ENCODE measurements at places on chromosomes 12 and 14.

DNA sequence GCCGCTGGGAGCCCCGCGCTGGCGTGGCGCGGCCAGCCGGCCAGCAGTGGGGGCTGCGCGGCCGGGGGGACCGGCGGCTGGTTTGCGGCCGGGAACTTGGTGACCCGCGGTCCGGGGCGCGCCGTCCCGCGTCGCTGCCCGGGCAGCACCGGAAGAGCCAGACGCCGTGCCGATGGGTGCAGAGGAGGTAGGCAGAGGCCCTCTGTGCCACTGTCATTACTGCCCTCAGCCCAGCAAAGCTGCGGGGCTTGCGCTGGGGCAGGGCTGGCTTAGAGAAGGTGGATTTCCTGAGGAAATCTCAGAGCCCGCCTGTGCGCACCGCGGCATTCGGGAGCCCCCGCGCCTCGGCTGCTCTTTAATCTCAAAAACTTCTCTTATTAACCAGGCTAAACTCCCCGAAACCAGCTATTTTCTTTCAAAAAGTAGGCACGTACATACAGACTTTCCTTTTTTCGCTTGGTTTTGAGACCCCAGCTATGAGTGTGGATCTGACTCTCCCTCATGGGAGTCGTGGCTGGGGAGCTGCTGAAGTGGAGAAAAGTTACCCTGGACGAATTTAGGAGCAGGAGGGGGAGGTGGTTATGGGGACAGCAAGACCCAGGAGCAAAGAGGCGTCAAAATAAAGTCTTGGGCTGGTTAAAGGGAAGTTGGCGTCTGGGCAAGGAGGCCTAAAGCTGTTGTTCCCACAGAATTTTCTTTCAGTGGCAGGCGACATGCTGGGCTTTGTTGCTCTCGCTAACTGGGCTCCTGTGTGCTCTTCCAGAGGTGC lies 802 bp downstream of the SUSD6 start:
- peak; percentile 78 for DNase-seq

GRCh38 chr14:71527838-71528237 lies 404.4 kb upstream of the RGS6 start:
- DNase-seq, result no peak

DNA sequence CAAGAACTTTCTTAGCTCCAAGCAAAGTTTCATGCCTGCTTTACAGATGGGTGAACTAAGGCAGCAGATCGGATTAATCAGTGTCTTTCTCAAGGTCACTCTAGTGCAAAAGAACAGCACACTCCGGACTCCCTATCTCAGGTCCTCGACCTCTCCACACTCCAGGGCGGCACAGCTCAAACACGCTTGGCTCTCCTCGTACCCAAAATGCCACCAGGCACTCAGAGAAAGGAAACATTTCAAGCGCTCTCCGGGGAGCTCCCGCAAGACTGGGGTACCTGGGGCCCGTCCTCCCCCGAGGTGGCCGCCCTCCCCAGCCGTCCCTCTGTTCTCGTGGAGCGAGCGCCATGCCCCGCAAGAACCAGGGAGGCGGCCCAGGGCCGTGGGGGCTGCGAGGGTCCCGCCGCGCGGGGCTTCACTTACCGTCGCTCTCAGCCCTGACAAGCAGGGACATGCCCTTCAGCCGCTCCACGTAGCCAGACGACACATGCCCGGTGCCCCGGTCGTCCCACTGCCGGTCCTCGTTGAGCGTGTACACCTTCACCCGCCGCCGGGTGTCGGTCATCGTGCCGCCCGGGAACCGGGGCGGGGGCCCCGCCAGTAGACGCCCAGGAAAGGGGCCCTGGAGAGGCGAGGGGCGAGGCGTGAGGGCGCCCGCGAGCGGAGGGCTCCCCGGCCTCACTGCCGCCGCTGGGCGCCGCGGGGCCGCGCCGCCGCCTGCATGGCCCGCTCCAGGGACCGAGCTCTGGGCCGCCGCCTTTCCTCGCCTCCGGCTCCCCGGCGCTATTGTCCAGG lies 830 bp downstream of the PPP4R3A start:
- peak; percentile 75 for DNase-seq

DNA sequence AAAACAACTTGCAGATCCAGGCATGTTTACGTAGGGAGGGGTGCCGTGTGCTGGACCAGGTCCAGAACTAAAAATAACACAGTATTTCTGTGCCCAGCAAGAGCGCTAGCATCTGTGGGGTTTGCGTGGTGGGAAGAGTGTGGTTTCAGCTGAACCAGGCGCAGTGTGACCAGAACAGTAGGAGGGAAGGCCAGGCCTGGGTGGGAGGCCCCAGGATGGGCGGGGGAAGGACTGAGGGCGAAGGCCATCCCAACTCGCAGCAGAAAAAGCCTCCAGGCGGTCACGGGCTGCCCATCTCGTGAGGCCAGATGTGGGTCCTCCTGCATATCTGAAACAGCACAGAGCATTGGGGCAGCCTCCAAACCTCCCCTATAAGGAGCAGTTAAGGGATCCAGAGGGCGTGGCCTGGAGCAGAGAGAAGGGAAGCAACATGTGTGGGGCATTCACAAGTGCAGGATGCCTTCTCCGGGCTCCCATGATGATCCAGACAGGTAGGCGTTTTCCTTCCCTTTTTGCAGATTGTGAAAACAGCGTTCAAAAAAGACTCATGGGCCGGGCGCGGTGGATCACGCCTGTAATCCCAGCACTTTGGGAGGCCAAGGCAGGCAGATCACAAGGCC lies 17.8 kb upstream of the CD9 start:
- DNase-seq, result peak; percentile 87

GRCh38 chr14:93039649-93040315 lies 75.9 kb downstream of the ITPK1 start:
- no peak for DNase-seq

GRCh38 chr12:117583677-117584225 lies 222.3 kb upstream of the NOS1 start:
- DNase-seq, result no peak

DNA sequence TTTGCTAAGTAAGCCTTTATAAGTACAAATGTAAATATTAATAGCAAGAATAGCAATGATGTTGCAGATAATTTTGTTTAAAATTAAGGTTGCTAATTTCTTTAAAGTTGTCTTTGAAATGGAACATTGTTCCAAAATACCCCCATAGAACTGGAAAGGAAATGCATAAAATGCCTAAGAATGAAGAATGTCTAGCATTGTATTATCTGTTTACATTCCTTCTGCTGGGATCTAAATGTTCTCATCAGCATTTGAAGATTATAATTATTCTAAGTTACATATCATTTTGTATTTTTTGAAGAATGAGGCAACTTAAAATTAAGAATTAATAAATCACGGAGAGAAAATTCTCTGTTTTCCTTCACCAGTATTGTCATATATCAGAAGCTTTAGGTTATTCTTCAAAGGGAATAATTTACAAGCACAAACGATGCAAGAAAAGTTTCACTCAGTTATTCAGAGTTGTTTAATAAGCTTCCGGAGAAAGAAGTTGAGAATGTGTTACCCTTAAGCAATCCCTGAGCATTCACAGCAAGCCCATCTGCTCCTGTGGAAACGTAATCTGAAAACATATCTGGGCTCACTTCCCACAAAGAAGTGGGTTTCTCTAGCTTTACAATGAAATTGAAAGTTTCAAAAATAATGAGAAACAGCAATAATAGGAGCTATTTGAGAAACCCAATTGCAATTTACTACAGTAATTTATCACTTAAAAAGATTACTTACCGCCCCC lies 21.3 kb downstream of the SLC6A15 start:
- no peak for DNase-seq

- DNase-seq, result no peak
Measured at GRCh38 chr14:80388980-80389711, 177.8 kb upstream of the DIO2 start.

DNA sequence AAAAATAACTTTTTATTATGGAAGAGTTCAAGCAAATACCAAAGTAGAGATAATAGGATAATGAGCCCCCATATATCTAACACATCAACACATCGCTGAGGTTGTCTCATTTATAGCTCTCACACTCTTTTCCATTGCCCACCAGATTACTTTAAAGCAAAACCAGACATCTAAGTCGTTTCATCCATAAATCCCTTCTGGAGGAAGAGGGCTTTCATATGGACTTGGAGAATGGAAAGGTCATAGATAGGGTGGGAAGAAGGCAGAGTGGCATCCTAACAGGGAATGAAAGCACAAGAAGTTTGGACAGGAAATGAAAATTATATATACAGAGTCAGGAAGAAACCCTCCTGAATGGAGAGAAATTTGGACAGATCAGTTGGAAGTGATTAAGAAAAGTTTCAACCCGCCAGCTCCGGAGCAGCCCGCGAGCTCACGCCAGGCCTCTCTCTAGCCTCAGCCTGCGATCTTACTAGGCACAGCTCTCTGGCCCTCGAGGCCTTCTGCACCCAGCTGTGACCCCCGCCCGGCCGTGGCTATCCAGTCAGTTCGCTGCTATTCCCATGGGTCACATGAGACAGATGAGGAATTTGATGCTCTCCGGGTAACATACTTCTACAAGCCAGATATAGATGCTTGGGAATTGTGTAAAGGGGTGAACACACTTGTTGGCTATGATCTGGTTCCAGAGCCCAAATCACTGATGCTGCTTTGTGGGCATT lies 48.4 kb upstream of the NID2 start:
- no peak for DNase-seq

- DNase-seq, result no peak
Measured at GRCh38 chr12:131752451-131752850, 41.6 kb downstream of the SFSWAP start.

DNA sequence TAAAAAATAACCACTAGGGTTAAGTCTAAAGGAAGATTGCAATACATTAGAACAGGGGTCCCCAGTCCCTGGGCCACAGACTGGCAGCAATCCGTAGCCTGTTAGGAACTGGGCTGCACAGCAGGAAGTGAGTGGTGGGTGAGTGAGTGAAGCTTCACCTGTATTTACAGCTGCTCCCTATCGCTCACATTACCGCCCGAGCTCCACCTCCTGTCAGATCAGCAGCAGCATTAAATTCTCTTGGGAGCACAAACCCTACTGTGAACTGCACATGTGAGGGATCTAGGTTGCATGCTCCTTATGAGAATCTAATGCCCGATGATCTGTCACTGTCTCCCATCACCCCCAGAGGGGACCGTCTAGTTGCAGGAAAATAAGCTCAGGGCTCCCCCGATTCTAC lies 15.5 kb downstream of the ADGRD1 start:
- no peak for DNase-seq

DNA sequence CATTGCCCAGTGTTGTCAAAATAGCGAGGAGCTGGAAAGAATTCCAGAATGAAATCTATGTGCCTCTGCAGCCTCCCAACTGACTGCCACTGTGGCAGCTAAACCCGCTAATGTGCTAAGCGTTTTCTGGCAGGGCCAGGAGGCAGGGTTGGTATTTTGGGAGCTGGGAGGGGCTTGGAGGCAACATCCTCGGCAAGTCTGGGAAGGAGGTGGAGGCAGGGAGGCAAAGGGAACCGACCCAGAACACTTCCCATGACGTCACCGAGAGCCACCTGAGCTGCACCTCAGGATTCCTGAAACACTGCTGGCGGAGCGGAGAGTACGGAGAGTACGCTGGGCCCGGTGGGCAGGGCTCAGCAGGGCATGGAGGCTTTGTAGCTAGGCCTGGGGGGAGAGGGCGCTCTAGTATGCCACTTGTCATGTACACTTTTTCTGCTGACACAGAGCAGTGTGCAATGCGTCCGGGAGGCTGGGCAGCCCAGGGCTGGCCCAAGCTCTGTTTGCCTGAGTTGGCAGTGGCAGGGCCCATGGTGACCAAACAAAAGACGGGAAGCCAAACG lies 81.5 kb downstream of the DPF3 start:
- DNase-seq, result no peak
